ENCODE measurements at places on chromosomes 6 and 20.

GRCh38 chr6:45685076-45685475, 307.3 kb upstream of the SUPT3H start:
- DNase-seq = no peak

DNA sequence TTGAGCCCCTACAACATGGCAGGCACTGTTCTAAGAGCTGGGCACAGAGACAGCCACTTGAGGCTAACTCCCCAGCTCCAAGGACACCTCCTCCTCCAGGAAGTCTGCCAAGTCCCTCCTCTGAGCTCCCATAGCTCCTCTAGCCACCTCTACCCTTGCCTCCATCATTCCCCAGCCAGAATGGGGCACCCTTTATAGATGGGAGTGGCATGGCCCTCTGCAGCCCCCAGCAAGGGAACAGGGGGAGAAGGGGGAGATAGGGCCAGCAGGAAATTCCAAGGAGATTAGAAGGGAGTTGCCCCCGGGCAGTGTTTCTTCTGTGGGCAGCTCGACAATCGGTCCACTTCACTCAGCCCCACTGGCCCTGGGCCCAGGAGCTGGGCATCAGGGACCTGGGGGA, 19.7 kb upstream of the TLDC2 start:
- DNase-seq = no peak

GRCh38 chr6:28207510-28208110, 17.5 kb upstream of the ZSCAN9 start:
- DNase-seq = no peak

DNA sequence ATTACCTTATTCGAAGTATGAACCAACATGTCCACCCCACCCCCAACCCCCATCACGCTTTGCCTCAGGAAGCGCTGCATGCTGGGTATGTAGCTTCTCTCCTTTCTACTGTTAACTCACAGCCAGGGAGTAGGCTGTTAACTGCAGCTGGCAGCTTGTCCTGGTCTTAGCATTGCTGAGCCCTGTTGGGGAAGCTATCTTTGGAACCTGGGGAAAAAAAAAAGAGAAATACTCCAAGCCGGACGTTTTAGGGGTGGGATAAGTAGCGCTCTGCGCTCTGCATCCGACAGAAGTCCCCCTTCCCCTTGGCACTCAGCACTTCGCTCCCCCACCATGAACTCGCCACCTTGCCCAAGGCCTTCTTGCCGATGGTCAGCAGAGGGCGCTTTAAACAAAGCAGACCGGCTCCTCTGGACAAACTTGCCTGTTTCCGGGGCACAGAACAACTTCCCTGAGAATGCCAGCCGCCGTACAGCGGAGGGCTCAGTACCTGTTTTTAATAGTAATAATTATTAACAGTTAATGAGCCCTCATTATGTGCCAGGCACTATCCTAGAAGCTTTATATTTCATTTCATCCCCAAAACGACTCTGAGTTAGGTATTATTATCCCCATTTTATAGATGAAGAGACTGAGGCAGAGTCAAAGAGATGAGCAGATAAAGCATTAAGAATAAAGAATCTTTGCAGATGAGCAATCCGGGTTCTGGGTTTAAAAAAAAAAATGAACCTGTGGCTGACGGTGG, 35.2 kb upstream of the MDFI start:
- DNase-seq = peak; percentile 68

DNA sequence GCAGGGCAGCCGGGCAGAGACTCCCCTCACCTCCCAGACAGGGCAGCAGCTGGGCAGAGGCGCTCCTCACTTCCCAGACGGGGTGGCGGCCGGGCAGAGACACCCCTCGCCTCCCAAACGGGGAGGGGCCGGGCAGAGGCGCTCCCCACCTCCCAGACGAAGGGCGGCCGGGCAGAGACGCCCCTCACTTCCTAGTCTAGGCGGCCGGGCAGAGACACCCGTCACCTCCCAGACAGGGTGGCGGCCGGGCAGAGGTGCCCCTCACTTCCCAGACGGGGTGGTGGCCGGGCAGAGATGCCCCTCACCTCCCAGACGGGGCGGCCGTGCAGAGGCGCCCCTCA, 6.6 kb upstream of the PRIM2 start:
- DNase-seq = no peak

- DNase-seq = no peak
Measured at GRCh38 chr6:158900663-158901312, 81.6 kb upstream of the EZR start.

DNA sequence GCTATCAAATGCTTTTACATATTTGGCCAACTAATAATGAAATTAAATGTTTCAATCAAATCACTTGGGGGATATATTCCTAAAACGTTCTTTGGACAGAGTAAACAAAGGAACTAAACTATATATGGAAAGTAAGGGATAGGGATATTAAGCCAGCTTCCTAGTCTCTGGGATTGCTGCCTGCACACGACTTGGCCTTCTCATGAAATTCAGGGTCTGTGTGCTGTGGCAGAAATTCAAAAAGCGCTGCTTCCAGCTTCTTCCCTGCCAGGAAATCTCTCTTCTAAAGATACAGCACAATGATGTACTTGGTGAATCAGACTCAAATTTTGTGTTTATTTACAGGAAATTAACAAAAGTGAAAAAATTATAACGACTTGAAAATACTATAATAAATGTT, 206.3 kb upstream of the RAB32 start:
- no peak for DNase-seq
